ENCODE measurements at places on chromosomes 1 and 21. TPM values are rescaled to one million over a fixed set of nuclear protein-coding genes. Genes with fewer than 3 reads are reported as not detected.

Gene RIMS3
- 8.2 TPM for total RNA-seq

GRCh38 chr1:28956038-28956464 lies 41.7 kb downstream of the EPB41 start:
- DNase-seq: no peak

GRCh38 chr1:16318555-16318954 lies 33.7 kb downstream of the FBXO42 start:
- no peak for DNase-seq

DNA sequence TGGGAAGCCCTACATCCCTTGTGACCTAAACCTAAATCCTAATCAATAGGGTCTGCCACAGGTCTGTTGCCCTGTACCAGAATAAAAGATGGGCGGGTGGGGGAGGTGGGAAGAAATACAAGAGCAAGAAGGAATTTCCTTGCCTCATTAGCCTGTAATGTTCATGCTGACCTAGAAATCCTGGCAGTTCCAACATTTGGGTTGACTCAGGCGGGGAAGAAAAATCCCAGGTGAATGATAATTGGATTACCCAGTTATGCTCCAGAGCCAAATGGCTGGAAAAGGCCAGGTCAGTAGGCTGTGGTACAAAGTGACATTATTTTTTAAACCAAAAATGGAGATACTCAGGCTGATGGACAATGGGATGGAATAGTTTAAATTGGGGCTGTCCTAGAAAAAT lies 27.3 kb upstream of the A3GALT2 start:
- no peak for DNase-seq

- DNase-seq: no peak
Observed at GRCh38 chr1:6303397-6304012, 42.6 kb upstream of the GPR153 start.

Measured in suprapubic skin (tissue), 4 donors.